NCI-H1436 treated with DMSO at 0.1 percent for 48 hours (cell line): ENCODE measurements at places on chromosomes 6 and 20.

DNA sequence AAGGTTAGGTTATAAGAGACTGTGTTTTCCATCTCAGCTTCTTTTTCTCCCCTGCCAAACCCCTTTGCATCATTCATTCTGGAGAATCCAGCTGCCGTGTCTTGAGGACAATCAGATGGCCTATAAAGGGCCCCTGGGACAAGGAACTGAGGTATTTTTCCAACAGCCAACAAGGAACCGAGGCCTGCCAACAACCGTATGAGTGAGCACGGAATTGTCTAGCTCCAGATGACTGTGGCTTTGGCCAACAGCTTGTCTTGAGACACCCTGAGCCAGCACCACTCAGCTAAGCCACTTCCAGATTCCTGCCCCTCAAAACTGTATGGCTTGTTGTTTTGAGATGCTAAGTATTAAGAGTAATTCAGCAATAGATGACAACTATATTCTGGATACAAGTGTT lies 433.7 kb upstream of the HSF2 start:
- no peak for DNase-seq

DNA sequence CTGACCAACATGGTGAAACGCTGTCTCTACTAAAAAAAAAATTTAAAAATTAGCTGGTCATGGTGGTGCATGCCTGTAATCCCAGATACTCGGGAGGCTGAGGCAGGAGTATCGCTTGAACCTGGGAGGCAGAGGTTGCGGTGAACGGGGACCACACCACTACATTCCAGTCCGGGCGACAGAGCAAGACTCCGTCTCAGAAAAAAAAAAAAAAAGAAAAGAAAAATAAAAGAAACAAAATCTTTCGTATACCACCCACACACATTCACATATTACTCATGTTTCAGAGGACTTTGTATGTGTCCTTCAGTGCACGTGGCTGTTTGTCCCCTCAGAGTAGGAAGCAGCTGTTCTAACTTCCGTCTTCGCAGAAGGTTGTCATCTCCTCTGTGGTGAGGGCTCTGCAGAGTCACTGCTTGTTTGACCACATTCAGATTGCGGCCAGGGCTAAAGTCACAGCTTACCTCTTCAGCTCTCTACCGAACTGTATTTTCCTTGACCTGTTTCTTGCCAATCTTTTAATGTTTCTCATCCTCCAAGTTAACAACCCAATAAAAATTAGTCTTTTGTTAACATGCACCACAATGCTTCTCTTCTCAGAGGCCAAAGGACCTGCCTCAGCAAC lies 36.6 kb upstream of the HIVEP1 start:
- DNase-seq: no peak

- DNase-seq: no peak
Measured at GRCh38 chr20:51184289-51184688, 161.4 kb upstream of the KCNG1 start.

DNA sequence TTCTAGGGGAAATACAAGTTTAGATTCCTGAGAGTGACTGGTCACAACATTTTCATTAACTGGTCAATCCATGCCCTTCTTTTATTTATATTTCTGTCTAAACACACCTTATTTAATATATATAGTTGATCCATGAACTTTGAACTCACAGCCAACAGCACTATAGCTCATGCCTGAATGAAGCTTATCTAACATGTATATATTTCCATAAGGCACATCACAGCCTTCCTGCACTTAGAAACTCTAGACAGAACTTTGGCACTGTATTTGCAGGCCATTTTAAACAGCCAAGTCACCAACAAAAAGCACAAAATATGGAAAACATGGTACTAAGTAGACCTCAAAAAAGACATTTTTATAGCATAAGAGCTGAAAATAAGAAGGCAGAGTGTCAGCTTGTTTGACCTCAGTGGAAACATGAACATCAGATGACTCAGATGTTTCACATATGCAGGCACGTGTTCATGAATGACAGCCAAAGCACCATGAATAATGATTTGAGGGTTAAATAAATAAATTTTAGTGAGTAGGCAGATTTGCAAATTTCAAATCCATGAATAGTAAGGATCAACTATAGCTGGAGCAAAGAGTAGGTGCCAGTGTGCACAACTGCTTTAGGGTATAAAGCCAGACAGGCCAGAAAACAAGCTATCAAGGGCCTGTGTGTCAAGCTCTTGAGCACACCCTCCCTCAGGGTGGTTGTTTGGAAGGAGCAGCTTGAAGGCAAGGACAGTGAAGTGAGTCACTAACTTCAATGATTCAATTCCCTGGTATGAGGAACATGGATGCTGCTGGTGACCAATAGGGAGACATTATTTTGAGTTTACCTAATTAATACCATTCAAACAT lies 88.9 kb upstream of the NT5E start:
- DNase-seq: no peak

DNA sequence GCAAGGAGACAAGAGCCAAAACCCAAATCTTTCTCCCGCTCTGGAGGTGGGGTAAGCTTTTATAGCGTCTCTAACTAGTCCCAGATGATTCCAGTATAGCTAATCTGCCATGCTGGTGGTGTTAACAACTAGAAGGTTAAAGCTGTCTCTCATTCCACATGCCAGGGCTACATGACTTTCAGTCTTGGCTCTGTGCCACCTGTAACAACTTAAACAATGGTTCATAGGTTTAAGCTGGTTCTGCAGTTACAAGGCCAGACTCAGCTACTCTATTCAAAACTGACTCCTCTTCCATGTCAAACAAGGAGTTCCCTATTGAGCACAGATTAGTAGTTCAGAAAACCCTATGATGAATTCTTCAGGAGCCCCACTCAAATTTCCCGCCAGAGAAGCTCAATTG lies 128.9 kb downstream of the ELOVL4 start:
- DNase-seq: no peak

DNA sequence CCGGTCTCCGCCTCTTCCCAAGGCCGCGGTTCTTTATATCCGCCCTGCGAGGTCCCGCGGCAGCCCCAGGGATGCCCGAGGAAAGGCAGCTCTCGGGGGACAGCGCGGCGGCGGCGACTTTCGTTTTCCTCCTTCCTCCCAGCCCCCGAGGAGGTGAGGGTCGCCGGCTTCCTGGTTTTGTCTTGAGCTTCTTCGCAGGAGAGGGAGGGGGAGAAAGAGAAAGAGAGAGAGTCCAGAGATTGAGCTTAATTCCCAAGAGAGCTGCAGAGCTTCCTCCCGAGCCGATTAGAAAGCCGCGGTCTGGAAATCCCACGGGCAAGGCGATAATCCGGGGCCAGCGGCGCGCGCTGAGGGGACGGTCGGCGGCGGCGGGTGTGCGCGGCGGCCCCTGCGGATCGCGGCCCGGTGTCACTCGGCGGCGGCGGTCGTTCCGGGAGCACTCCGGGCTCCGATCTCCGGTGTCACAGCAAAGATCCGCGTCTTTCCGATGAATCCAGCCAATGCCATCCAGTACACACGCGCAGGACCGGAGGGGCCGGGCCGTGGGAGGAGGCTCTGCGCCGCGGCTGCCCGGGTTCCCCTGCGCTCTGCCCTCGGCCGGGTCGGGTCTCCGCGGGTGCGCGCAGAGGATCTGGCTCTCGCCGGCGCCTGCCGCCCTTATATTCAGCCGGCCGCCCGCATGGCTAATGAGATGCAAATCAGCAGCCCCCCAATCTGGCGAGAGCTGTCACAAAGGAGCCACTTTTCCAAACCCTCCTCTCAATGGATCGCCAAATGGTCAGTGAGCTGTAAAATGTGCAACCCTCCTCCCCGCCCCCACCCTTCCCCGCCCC lies at the start of gene DLL1:
Gene DLL1 (minus strand): TSS at position 783 of the 833 bp plus-strand sequence. CDS start 939 bp downstream, outside the sequence.
- DNase-seq: peak; percentile 48

DNA sequence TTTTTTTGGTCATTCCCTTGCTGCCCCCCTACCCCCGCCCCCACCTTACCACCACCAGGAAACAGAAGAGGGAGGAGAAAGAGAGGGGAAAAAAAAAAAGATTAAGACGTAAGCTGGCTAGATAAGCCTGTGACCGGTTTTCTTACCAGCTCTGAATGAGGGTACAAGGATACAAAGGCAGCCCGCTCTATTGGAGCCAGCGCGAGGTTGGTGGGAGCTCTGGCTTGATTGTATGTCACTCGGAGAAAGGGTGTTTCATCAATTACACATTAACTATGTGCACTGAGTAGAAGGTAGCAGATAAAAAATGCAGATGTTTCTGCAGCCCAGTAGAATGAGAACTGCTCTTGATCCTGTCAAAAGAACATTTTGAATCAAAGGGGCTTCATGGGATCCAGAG lies 28.6 kb upstream of the OLIG3 start:
- DNase-seq: no peak

DNA sequence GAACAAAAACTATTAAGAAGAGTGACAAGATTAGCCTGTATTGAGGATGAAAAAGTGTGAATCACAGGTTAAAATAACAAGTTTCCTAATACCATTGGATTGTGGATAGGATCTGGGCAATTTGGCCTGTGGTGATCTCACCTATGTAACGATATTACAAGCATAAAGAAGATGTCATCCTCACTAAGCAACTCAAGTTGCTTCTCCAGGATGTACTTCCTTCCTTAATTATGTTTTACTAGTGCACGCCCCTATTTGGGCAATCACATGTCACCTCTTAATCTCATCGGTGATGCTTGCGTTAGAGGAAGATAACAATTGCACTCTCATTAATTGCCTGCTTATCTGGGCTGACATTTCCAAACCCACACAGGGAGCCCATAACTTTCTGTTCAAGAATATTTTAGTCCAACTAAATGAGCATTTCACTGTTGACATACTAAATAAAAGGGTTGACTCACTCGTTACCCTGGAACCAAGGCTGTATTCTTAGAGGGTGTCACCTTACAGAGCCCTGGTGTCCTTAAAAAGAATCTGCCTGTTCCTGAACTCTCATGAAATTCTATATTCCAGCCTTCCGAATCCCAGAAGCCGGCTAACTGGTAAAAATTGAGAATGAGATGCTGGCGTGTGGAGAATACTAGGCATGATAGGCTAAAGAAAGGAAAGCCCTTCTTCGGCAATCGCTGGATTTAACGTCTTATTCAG lies 88.2 kb upstream of the ATXN1 start:
- DNase-seq: no peak

GRCh38 chr20:61932711-61933480 lies 132.8 kb downstream of the TAF4 start:
- no peak for DNase-seq

DNA sequence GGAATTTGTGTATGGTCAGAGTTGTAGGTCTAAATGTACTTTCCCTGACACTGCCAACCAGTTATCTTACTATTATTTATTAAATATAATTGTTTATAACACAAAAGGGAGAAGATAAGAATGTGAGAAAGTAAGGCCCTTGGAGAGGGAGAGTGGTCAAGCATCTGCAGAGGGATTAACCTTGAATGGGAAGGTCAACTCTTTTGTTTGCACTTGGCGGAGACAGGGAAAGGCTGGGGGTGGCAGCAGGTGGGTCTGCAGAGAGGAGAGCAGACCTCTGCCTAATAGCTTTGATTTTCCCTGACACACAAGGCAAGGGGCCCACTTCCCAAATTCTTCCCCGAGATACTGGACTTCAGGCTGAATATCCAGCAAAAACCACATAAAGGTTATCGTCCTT lies 4.2 kb downstream of the LRP11 start:
- DNase-seq: no peak

GRCh38 chr20:32235331-32236047 lies 27.8 kb downstream of the POFUT1 start:
- DNase-seq: no peak

GRCh38 chr20:8250539-8251200 lies 118.6 kb downstream of the PLCB1 start:
- no peak for DNase-seq

- DNase-seq: no peak
Measured at GRCh38 chr20:56683077-56683865, 54.2 kb downstream of the TFAP2C start.

DNA sequence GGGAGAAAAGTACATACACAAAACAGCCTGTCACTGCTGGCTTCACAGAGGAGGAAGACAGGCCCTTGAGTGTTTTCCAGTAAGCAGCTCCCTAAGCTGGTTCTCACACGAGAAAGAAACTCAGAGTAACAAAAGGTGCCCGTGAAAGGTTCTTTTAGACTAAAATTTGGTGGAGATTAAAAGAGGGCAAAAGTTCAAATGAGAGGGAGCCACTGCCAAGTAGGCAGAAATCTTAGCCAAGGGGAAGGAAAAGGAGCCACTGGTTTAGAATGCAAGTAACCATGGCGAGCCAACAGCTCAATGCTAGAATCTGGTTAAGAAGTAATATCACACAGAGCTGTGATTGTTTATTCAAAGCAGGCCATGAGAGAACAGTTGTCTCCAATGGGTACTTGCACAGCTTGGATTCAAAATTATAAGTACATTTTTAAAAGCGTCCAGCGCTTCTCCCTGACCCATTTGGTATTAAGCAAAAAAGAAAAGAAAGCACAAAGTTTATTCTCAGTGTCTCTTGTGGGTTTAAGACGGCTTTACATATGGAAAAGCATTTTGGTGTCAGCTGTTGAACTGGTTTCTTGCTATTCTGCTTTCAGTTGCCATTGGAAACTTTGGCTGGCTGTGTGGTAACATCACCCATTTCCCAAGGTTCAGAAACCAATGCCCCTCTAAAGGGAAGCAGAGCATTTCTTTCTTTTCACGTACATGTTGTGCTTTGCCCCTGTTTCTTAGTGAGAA lies 648.5 kb downstream of the RNF144B start:
- DNase-seq: no peak

DNA sequence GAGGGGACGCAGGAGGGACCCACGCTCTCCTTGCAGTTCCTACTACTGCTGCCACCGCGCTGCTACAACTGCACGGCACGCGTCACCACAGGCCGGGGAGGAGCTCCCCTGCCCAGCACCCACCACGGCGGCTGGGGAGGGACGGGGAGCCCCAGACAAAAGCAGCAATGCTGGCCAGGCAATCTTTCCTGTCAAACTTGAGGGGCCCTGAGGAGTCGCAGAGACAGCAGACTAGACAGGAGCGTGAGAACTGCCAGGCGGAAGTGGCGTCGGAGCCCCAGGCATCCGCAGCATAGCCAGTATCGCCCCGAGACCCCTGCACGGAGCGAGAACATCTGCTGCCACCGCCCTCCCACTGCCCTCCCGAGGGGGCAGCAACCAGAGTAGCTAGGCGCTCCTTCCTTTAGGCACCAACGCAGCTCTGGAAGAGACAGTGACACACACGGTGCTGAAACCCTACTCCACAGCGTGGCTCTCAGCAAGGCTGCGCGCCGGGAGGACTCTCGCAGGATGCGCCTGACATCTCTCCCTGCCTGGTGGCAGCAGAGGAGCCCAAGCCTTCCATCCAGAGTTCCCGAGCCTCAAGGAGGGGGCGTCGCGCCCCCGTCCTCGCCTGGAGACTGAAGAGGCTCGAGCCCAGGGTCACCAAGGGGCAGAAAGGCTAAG lies 2.2 kb downstream of the TAF4 start:
- no peak for DNase-seq

- no peak for DNase-seq
Measured at GRCh38 chr20:14497004-14497403, 159.6 kb upstream of the FLRT3 start.
